Natural killer cell treated with Interleukin-12 subunit alpha and Interleukin-12 subunit beta and Interleukin-15 and Interleukin-18, amount 100 ng/mL, for 72 hours (primary cell): ENCODE measurements at places on chromosomes 7 and 10.
A peak's percentile ranks its signal among the peaks of the same experiment; 100 is the strongest.

DNA sequence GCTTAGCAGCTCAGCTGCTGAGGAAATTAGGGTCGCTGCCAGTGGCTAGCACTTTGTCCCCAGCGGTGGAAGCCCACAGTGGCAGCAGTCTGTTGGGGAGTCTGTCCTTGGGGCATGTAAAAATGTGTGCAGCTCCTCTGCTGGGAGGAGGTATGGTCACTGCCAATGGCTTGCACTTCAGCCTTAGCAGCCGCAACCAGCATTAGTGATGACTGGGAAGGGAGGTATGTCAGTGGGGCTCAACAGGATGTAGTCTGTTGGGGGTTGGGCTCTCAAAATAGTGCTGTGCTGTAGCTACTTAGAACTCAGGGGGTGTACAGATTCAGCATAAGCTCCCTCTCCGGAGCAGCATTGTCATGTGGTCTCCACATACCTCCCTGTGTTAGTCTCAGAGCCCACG is 189.9 kb downstream of the ZEB1 start:
- no peak for DNase-seq

DNA sequence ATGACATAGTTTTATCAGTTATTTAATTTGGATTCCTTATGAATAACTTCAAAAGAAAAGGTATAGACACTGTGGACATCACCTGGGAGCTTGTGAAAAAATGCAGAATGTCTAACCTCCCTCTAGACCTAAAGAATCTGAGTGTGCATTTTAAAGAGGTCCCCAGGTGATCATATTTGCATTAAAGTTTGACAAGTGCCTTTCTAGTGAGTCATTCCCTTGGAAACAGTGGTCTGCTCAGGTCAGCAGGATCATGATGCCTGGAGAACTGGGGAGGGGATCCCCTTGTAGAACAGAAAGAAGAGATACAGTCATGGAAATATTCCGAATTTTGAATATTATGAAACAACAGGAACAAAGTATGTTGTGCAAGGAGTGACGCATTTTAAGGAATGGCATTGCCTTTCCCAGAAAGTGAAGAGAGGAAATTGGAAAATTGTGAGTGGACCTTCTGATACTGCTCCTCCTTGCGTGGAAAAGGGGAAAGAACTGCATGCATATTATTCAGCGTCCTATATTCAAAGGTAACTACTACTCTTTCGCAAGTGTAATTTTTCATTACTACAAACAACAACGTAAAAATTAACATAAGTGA is 4.6 kb downstream of the STEAP2 start:
- no peak for DNase-seq

- no peak for DNase-seq
Measured at GRCh38 chr7:130831817-130832481, 97.9 kb upstream of the KLF14 start.

GRCh38 chr10:122113945-122114747 is 125.2 kb downstream of the TACC2 start:
- no peak for DNase-seq

DNA sequence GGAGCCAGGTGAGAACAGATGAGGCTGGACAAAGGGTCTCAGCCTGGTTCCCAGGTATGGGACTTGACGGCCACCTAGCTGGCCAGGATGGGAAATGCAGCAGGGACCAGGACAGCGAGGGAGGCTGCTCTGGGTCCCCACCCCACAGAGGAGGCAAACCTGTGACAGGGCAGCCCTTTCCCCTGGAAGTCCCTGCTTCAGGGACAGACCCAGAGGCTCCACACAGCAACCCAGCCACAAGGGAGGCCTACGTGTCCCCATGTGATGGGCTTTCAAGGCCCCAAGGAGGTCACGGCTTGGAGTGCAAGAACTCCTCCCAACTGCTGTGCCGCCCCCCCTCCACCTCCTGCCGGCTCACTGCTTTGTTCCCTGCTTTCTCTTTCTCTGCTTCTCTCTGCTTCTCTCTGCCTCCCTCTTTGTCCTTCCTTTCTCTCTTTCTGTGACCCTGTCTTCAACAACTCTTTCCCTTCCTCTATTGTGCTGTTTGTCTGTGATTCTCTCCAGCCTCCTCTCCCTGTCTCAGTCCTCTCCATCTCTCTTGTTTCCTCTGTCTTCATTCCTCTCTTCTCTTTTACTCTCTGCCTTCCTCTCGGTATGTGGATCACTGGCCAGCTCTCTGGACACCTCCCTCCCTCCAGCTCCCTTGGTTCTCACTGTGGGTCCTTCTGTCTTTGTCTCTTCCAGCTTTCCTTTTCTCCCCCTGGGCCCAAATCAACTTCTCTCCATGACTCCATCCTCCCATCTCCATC is 9.6 kb upstream of the EIF5AL1 start:
- no peak for DNase-seq

DNA sequence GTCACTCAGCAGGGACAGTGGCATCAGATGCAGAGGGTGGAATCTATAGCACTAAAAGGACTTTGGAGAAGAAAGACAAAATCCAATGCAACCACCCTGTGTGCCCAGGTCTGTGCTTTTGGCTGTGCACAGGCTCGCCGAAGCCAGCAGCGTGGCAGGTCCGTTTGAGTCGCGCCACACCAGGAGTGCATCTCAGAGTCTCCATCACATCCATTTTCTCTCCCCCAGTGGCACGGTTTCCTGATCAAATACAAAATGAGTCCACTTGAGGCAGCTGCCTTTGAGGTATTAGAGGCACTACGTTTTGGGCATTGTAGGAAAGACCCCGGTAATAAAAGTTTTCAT is 23.4 kb upstream of the PROSER2 start:
- DNase-seq: no peak

DNA sequence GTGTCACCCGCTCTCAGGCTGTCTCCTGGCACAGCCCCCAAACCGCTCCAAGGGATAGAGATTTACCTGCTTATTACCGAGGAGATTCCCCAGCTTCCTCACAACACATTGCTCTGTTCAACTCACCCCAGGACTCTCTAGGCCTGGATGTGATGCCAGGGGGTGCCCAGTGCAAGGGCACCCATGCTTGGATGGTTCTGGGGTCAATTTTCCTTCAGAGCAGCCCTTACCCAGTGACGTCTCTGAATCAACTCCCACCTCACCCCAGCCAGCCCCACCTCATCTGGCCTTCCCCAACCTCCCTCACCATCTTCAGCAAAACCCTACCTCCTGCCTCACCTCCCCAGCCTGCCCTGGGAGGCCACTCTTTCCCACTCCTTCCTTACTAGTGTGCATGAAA is 951.6 kb upstream of the ZNF722 start:
- DNase-seq: no peak

DNA sequence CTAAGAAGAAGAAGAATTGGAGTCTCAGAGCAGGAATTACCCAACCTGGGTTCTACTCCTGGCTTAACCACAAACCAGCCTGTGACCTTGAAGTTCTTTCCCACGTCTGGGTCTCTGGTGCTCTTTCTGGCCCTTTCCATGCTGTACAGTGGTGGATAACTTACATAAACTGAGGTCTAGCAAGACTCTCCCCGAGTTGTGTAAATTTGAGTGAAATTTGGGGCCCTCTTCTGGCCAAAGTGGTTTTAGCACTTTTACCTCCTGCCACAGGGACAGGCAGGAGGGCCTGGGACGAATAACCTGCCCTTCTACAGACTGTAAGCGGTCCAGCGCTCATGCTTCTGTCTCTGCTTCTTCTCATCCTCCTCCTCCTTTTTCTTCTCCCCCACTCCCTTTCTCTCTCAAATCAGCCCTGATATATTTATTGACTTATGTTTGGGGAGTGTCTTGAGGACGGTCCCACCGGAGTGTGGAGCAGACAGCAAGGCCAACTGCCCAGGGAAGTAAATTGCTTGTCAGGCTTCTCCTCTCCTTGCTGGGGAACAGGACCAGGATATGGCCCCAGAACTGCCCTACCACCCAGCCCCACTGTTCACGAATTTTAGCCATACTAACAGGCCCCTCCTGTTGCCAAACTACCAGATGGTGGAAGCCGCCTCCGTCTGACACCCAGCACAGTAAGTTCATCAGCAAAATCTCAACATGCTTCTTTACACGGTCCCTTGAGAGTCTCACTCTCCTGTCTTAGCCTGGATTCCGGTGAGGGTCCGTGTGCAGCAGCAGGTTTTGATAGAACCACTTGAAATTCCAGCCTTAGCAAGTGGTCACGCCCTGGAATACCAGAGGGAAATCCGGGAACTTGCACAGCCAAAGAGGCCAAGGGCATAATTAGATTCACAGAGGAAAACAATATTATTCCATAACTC is 4.0 kb upstream of the SH3PXD2A start:
- DNase-seq: no peak

DNA sequence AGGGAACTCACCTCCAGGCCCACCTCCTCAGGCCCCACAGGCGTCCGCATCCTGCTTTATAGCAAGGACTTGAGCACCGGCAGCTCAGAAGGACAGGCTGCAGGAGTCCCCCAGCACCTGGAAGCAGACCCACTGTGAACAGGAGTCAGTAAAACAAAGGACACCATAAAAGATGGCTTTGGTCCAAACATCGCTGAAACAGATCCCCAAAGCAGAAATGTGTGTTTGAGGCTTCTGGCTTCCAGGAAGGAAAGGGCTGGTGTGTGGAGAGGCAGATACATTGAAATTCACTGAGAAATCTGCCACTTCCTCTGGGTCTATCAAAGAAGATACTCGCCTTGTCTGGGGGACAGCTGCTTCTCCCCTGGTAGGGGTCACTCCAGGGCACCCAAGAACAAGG is 286.2 kb downstream of the PLXNA4 start:
- no peak for DNase-seq

DNA sequence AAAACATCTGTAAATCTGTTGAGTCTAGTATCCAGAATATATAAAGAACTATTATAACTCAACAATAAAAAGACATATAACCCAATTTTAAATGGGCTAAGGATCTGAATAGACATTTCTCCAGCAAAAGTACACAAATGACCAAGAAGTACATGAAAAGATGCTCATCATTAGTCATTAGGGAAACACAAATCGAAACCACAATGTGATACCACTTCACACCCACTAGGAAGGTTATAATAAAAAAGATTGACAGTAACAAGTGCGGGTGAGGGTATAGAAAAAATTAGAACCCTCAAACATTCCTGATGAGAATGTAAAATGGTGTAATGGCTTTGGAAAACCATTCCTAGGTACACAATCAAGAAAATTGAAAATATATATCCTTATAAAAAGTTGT is 4.1 kb downstream of the XPNPEP1 start:
- DNase-seq: no peak

GRCh38 chr10:132687181-132687892 is 98.6 kb downstream of the NKX6-2 start:
- peak; percentile 57 for DNase-seq

DNA sequence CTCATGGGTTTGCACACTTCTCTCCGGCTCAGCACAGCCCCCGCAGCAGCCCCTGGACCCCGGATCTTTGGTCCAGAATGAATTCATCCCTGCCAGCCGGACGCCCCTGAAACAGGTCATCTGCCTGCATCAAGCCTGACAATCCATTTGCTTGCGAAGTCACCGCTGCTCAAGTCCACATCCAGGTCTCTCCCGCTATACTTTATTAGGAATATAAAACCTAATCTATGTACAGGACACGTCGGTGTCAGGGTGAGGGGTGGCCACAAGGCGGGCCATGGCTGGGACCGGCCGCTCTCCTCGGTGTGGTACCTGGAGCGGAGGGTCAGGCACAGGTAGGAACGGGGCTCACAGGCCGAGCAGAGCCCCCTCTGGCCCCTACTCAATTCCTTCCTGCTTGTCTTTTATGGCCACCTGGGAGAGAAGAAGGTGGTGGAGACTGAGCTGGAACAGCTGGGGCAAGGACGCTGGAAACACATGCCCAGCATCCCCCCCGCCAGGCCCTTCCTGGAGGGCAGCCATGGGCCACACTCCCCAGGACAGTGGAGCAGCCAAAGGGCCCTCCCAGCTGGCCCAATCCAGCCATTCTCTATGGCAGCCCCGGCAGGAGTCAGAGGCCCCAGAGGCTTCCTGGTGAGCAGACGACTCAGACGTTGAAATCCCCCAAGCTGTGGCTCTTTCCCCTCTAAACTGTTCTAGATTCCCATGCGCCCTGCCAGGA is 5.3 kb downstream of the POLR2J start:
- DNase-seq: peak; percentile 54

- DNase-seq: no peak
Measured at GRCh38 chr7:37550426-37550825, 101.8 kb upstream of the ELMO1 start.

- no peak for DNase-seq
Measured at GRCh38 chr7:84914598-84914997, 272.3 kb downstream of the SEMA3D start.

DNA sequence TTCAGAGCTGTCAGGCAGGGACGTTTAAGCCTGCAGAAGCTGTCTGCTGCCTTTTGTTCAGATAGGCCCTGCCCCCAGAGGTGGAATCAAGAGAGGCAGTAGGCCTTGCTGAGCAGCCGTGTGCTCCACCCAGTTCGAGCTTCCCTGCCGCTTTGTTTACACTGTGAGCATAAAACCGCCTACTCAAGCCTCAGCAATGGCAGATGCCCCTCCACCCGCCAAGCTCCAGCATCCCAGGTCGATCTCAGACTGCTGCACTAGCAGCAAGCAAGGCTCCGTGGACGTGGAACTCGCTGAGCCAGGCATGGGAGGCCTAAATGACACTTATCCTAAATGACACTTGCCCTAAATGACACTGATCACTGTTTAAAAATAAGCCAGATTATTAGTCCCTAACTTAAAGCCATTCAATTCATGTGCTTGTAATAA is 6.8 kb upstream of the ASB15 start:
- no peak for DNase-seq
